ENCODE measurements at places on chromosomes 1 and 21. TPM values are rescaled to one million over a fixed set of nuclear protein-coding genes. Genes with fewer than 3 reads are reported as not detected.

The RNU1-1 gene
- 5,262 TPM for total RNA-seq

The ASPM gene
- 0.77 TPM for total RNA-seq

GRCh38 chr1:212760126-212760823, 31.3 kb downstream of the NSL1 start:
- no peak for DNase-seq

DNA sequence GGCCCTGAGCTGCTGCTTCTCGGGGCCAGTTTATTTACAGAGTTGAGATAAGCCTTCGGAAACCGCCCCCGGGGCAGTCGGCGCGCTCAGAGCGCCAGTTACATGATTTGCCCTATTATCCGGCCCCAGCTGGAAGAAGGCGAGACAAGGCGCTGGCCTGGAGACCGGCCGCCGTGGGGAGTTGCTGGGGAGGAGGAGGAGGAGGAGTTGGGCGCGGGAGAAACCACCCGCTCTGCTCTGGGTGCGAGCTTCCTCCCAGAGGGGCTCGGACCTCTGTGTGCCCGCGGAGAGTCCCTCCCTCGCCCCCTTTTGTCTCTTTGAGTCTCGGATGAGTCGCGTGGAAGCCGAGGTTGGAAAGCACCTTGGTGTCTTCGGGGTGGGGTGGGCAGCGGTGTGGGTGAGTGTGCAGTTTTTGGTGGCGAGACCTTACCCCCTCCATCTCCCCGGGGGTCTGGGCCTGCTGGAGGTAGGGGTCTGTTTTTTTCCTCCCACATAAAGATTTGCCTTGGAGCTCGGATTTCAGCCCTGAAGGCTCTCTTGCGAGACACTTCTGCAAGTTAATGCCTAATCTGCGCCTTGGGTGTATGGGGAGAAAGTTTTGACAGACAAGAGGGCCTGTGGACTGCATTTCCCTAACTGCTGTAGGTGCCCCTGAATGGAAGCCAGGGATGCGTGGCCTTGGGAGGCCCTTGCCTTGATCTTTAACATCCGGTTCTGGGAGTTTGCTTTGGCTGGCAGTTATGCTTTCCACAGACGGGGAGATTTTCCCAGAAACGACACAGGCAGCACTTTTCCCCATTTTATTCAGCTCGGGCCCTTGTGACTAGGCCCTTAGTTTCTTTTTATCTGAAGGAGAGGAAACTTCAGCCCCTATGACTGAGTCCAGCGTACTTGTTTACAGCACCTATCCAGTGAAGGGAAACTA, 80.0 kb downstream of the NDUFS5 start:
- DNase-seq, result no peak

DNA sequence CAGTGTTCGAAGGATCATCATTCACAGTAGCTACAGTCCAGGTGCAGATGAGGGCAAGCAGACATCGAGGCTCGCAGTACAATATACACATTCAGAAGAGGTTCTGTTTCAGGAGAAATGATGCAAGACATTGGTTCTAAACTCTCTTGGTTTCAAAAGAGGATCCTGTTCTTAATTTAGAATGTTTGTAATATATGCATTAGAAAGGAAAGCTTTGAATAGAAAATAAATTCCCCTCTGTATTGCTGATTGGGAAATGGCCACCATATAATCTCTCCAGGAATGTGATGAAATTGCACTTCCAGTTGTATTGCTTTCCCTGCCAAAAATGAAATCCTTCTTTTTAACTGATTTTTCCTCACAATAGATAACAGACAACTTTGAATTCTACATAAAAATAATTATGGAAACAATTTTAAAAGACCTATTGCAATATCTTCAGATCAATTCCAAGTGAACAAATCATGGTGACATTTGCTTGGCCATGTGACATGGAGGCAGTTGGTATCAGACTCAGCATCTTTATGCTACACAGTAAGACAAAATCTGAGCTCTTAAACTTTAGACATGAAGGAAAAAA, 27.6 kb upstream of the SIPA1L2 start:
- DNase-seq, result no peak

The TRIM46 gene
- total RNA-seq, result 0.26 TPM

DNA sequence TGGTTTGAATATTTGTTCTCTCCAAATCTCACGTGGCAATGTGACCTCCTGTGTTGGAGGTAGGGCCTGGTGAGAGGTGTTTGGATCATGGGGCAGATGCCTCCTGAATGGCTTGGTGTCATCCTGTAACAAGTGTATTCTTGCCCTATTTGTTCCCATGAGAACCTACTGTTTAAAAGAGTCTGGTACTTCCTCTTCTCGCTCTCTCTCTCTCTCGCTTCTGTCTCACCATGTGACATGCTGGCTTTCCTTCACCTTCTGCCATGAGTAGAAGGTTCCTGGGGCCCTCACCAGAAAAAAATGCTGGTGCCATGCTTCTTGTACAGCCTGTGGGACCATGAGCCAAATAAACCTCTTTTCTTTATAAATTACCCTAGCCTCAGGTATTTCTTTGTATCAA, 8.4 kb upstream of the PAXBP1 start:
- DNase-seq, result no peak

GRCh38 chr1:116983678-116984077, 17.9 kb upstream of the CD101 start:
- no peak for DNase-seq

DNA sequence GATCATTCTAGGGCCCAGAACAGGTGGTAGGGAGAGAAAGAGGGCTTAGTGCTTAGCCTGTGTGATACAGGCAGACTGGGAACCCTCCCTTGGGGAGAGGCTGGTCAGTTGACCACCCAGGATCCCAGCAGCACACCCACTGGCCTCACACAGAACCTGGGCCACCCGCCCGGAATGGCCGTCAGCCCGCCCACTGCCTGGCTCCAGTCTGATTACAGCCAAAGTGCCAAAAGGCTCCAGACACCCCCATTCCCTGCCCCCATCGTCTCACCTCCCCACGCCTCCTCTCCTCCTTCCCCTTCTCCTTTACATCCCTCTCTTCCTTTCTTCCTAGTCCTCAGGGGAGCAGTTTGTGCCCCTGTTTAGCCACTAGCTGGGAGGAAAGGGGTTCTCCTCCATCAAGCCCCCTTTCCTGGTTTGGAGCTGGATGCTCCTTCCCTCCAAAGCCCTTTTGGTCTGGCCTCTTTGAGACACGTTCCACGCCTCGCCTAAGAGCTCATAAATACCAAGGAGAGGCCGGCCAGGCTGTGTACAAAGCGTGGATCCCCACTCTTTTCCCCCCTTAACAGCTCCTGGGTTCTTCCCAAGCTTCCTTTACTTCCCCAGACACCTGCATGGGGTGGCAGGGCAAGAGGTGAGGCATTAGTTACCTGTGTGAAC, 4.6 kb upstream of the WNT2B start:
- no peak for DNase-seq

- no peak for DNase-seq
These were observed 3.3 kb downstream of the DLGAP3 start for GRCh38 chr1:34926156-34926555.

The SYT11 gene
- 0.77 TPM for total RNA-seq

DNA sequence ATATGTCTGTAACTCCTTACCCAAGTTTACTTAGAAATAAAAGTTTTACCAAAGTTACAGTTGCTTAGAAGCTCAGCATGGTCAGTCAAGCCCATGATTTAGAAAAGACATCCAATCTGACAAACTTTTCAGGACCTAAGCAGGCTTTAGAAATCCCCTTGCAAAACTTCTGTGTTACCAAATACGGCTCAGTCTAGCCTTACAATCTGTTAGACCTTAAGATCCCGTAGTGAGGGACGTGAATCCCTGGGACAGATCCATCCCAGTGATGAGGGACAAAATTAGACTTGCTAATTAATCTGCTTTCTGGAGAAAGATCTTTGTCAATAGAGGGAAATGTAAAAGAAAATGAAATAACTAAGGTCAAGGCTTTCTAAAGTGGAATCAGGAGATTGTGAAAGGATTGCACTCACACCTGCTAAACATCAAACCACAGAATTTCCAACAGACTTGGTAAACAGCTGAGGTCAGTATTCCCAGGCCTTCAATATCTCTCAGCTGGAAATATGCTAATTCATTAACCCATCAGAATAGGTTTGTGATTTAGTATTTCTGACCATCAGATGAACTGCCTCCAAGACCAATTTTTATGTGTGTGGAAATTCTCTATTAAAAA, 375.3 kb downstream of the DUSP10 start:
- no peak for DNase-seq

- DNase-seq, result peak; percentile 81
These were observed 111.8 kb upstream of the PRMT6 start for GRCh38 chr1:106944721-106945120.

- no peak for DNase-seq
These were observed 192.8 kb downstream of the HUNK start for GRCh38 chr21:32065654-32066053.

GRCh38 chr1:70528590-70529333, 117.7 kb downstream of the CTH start:
- DNase-seq, result peak; percentile 47

DNA sequence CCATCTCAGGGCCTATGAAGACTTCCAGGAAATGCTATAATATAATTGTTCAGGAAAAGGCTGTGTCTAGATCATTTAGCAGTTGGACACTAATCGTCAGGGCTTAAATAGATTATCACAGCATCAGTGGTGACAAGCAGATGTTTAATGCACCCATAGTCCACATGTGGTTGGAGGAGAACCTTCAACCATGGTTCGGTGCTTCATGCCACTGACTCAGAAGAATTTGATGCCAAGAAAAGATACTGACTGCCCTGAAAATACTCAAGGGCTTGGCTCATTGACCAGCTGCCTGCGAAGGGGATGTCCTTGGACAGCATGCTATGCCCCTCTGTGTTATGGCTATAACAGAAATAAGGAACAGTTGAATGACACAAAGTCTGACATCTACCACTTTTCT, 175.7 kb downstream of the HHIPL2 start:
- no peak for DNase-seq

DNA sequence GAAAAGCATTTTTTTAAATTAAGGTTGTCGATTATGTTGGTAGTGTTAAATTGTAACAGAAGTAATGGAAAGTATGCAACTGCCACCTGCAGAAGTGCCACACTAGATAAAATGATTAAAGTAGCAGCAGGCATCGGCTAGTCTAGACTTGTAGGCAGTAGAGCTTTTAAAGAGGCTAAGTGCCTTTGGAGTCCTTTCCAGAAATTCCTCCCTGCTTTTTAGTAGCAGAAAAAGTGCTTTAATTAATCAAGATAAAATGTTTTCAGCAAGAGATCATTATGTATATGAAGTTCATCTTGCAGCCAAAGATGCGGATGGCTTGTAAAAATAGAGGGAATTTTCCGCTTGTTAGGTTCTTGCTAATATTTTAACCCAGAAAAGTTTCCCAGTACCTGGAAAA, 87.1 kb upstream of the LRRC8D start:
- DNase-seq, result no peak

The NR1I3 gene
- total RNA-seq, result not detected

GRCh38 chr21:44800971-44801467, 601 bp downstream of the UBE2G2 start:
- DNase-seq, result peak; percentile 48

DNA sequence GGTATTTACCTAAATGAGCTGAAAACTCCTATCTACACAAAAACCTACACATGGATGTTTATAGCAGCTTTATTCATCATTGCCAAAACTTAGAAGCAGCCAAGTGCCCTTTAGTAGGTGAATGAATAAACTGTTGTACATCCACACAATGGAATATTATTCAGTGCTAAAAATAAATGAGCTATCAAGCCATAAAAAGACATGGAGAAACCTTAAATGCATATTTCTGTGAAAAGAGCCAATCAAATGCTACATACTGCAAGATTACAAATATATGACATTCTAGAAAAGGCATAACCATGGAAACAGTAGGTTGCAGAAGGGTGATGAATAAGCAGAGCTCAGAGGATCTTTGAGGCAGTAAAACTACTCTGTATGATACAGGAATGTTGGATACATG, 23.3 kb downstream of the ABCB10 start:
- no peak for DNase-seq

DNA sequence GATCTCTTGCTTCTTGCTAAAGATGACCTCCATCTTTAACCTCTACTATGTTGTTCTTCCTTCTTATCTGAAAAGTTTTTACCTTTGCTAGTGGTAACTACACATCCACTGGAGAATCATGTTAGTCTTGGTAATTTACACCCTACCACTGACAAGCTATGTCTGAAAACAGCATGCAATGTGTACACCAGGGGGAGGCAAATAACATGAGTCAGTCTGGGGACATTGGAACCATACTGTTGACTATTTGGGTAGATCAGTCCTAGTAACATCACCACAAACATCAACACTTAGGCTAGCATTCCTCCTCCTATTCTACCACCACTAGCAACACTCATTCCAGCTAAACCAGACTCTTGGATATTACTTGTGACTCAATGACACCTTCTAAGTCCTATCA, 549.0 kb downstream of the KCNT2 start:
- no peak for DNase-seq

The GBP3 gene
- 16.5 TPM for total RNA-seq

DNA sequence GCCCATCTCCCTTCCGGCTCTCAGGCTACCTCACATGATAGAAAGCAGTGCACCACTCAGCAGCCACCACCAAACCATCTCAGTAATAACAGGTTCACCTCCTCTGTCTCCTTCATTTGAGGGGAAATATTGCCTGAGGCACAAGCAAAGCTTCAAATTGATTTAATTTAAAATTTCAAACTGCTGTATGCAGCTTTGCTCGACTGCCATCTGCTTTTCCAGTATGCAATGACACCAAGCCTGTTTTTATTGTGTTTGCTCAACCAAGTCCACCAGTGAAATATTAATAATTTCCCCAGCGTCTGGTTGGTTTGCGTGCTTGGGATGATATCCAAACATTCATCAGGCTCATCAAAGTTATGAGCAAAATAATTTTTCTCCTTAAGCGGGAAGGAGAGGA, 552.4 kb upstream of the DAB1 start:
- no peak for DNase-seq

The SPATC1L gene
- 0.64 TPM for total RNA-seq

Measured in bronchial epithelial cell (primary cell).